ENCODE measurements at places on chromosomes 1 and 21. TPM values are rescaled to one million over a fixed set of nuclear protein-coding genes. Genes with fewer than 3 reads are reported as not detected.

Gene HES3
- total RNA-seq: not detected

- ATAC-seq: no peak
These were observed 127.3 kb downstream of the ROR1 start for GRCh38 chr1:63901094-63901493.

Gene SPRR2E
- total RNA-seq: not detected

- peak; percentile 59 for ATAC-seq
These were observed 24.0 kb downstream of the PGLYRP3 start for GRCh38 chr1:153288634-153289275.

Gene GIPC2
- total RNA-seq: 0.23 TPM

Gene SPATC1L
- total RNA-seq: 15.3 TPM

Gene CD1C
- not detected for total RNA-seq

GRCh38 chr1:23477359-23478144, 6.4 kb downstream of the ASAP3 start:
- no peak for ATAC-seq

GRCh38 chr1:172663732-172664131, 4.8 kb downstream of the FASLG start:
- ATAC-seq: no peak

Gene VTCN1
- total RNA-seq: 0.36 TPM

DNA sequence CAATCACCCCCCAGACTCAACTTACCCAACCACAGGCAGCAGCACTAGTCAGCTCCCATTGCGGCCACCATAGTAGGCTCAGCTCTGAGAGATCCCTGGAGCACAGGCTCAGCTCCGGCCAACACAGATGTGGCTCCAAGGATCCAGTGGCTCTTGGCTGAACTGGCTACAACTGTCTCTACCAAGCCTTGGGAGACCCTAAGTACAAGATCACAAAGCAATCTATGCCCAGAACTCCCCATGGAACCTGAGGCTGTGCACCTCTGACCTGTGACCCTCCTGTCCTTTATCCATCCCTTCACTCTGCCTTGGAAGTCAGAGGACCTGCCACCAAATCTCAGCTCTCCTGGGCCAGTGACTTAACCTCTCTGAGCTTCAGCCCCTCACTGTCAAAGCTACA, 61.8 kb upstream of the GJB5 start:
- no peak for ATAC-seq

Gene CRABP2
- total RNA-seq: 6.3 TPM

DNA sequence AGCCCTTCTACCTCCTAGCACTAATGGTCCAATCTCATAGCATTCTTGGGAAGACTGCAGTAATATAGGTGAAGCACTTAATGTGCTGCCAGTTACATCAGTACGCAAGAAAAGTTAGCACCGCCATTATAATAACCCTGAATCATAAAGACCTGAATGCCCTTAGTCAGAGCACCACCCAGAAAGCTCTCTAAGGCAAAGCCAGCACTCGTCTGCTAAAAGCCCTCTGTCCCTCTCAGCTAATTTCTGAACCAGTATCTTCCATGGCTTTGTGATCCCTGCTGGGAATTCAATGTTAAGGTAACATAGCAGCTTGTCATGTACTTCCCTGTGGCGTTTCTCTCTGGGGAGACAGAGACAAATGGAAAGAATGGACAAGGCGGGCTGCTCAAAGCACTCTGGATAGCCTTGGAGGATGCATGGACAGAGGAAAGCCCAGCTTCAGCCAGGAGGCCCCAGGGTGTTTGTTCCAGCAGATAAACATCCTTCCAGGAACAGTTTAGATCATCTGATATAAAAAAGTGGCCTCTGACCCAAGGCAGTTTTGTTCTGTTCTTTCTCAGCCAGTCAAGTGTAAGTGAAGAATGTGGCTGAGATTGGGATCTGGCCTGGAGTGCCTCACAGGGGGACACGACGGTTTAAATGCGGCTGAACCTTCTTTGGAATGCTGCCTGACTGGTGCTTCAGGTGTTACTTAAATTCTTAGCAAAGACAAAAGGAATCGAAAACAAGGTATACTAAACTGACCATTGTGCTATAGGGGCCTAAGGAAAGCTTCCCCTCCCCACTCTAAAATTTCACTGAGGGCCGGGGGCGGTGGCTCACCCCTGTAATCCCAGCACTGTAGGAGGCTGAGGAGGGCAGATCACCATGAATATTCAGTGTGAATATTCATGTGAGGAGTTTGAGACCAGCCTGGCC, 58.1 kb upstream of the VTCN1 start:
- peak; percentile 50 for ATAC-seq

Gene SLAMF7
- 0.48 TPM for total RNA-seq

Gene MPL
- not detected for total RNA-seq

Gene CD5L
- total RNA-seq: not detected

Gene GPR157
- total RNA-seq: 1.8 TPM

Gene TSPAN1
- 1.2 TPM for total RNA-seq

DNA sequence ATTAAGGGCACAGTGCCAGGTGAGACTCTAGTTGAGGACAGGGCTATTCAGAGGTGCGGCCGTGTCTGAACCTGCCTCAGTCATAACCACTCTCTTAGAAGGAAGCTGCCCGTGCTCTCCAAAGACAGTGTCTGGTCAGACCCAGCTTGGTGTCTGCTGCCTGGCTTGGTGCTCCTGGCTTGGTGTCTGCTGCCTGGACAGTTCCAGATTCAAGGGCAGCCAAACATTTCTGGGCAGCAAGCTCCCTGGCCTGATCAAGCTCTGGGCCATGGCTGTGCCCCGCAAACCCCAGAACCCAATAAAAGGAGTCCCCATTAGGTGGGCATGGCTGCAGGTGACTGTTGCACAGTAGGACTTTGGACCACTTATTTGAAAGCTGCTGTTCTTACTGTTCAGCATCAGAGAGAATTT, 27.7 kb downstream of the NEK2 start:
- no peak for ATAC-seq

Gene CRYAA
- total RNA-seq: 0.23 TPM

- ATAC-seq: no peak
These were observed 45.6 kb upstream of the CLIC4 start for GRCh38 chr1:24699628-24700027.

DNA sequence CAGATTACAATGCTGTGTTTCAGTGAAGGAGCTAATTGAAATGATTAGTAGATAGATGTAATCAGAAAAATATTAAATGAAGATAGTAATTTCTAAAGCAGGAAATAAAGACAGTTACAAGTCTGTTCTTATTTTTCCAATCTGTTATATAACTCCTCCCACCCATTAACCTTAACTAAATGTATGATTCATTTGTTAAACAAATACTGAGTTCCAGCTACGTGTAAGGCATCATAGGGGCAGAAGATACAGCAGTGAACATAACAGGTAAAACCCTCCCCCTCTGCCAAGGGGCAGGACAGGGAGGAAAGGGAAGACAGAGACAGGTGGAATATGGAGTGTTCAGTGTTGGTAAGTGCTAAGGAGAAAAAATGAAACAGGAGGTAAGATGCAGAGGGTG, at the start of gene FAM177B:
Gene FAM177B (plus strand): TSS at position 231 of the 400 bp plus-strand sequence. CDS start 9,344 bp downstream, outside the sequence.
- no peak for ATAC-seq

- peak; percentile 21 for ATAC-seq
These were observed 13.4 kb downstream of the ADORA1 start for GRCh38 chr1:203140743-203141520.

Gene NHLH1
- total RNA-seq: 0.38 TPM

GRCh38 chr1:115089420-115090185, at the start of gene TSPAN2:
TSPAN2 (minus strand) TSS chr1:115089503; CDS start chr1:115089432, 71 bp downstream.
- peak; percentile 81 for ATAC-seq

Gene ZNF695
- total RNA-seq: 4.9 TPM

Gene PTGFR
- total RNA-seq: 0.17 TPM

Measured in motor neuron (in vitro differentiated cells).